GM23248 (cell line): ENCODE measurements at places on chromosomes 11 and 22. TPM values are rescaled to one million over a fixed set of nuclear protein-coding genes. Genes with fewer than 3 reads are reported as not detected.

Gene ELFN2
- 0.19 and 0.48 TPM in 2 replicates for polyA plus RNA-seq

Gene TMEM86A
- 0.38 and 1.0 TPM in 2 replicates for polyA plus RNA-seq

Gene ZNRF3
- polyA plus RNA-seq: 0.56 and 0.60 TPM in 2 replicates

Gene DGAT2
- 7.5 and 8.8 TPM in 2 replicates for polyA plus RNA-seq

Gene DDIAS
- 4.5 and 5.0 TPM in 2 replicates for polyA plus RNA-seq

Gene PKDREJ
- 0.04 TPM in 1 of 2 replicates, not detected in the other for polyA plus RNA-seq

Gene MMP1
- polyA plus RNA-seq: 34.5 and 37.9 TPM in 2 replicates

Gene OR52B6
- polyA plus RNA-seq: not detected in 2 replicates

Gene ZNF215
- 5.4 and 5.6 TPM in 2 replicates for polyA plus RNA-seq

Gene CD44
- 519 and 523 TPM in 2 replicates for polyA plus RNA-seq

Gene TEF
- 2.2 and 2.8 TPM in 2 replicates for polyA plus RNA-seq

Gene DDI1
- not detected in 2 replicates for polyA plus RNA-seq

Gene CYTH4
- not detected in 2 replicates for polyA plus RNA-seq

Gene GDPD4
- not detected in 2 replicates for polyA plus RNA-seq

Gene GRM5
- polyA plus RNA-seq: not detected in 2 replicates

Gene LIPT2
- polyA plus RNA-seq: 1.5 and 1.6 TPM in 2 replicates

Gene FERMT3
- 1.5 and 2.5 TPM in 2 replicates for polyA plus RNA-seq

Gene SCGB1C1
- polyA plus RNA-seq: not detected in 2 replicates

Gene APOL2
- 28.4 and 31.6 TPM in 2 replicates for polyA plus RNA-seq

Gene PRMT3
- polyA plus RNA-seq: 11.7 and 11.9 TPM in 2 replicates

Gene SYNGR1
- polyA plus RNA-seq: 20.3 and 23.2 TPM in 2 replicates

Gene OR51I1
- not detected in 2 replicates for polyA plus RNA-seq

Gene CBLIF
- polyA plus RNA-seq: not detected in 2 replicates

Gene SYCE3
- polyA plus RNA-seq: 0.49 and 0.80 TPM in 2 replicates

Gene PHOX2A
- polyA plus RNA-seq: not detected in 2 replicates

Gene PARVG
- polyA plus RNA-seq: 0.27 TPM in 1 of 2 replicates, not detected in the other

Gene MPZL3
- 0.72 and 0.78 TPM in 2 replicates for polyA plus RNA-seq

Gene SLC22A9
- not detected in 2 replicates for polyA plus RNA-seq

Gene PRR33
- not detected in 2 replicates for polyA plus RNA-seq

Gene VSIG2
- not detected in 2 replicates for polyA plus RNA-seq

Gene TUBA8
- polyA plus RNA-seq: 0.13 TPM in 1 of 2 replicates, not detected in the other

Gene TPST2
- polyA plus RNA-seq: 34.1 and 35.1 TPM in 2 replicates

Gene CRYBB2
- polyA plus RNA-seq: not detected in 2 replicates

Gene TOP3B
- 11.6 and 12.9 TPM in 2 replicates for polyA plus RNA-seq

Gene SLC6A5
- polyA plus RNA-seq: not detected in 2 replicates

Gene SULT4A1
- polyA plus RNA-seq: not detected in 2 replicates

Gene CCDC88B
- 2.6 and 3.1 TPM in 2 replicates for polyA plus RNA-seq

Gene TRIM6
- polyA plus RNA-seq: 1.9 and 2.2 TPM in 2 replicates

Gene VSIG10L2
- polyA plus RNA-seq: not detected in 2 replicates

Gene RFPL3
- polyA plus RNA-seq: not detected in 2 replicates

Gene RAG2
- not detected in 2 replicates for polyA plus RNA-seq

Gene TRIM48
- polyA plus RNA-seq: not detected in 2 replicates

Gene UPK3A
- polyA plus RNA-seq: not detected in 2 replicates

Gene KIF18A
- 8.7 and 9.1 TPM in 2 replicates for polyA plus RNA-seq

Gene PRG3
- polyA plus RNA-seq: not detected in 2 replicates

Gene FOLR3
- polyA plus RNA-seq: 0.93 and 1.8 TPM in 2 replicates

Gene STT3A
- polyA plus RNA-seq: 245 and 258 TPM in 2 replicates

Gene HBG2
- not detected in 2 replicates for polyA plus RNA-seq

Gene OR8D4
- polyA plus RNA-seq: not detected in 2 replicates

Gene DLG2
- 1.1 and 1.2 TPM in 2 replicates for polyA plus RNA-seq

Gene SLC1A2
- polyA plus RNA-seq: 0.49 and 0.88 TPM in 2 replicates

Gene FOLR2
- polyA plus RNA-seq: not detected in 2 replicates

Gene DBX1
- not detected in 2 replicates for polyA plus RNA-seq

Gene BIK
- polyA plus RNA-seq: not detected in 2 replicates

Gene CCDC15
- 1.6 and 1.8 TPM in 2 replicates for polyA plus RNA-seq

Gene SLC29A2
- not detected in 2 replicates for polyA plus RNA-seq
